Activated CD4-positive, alpha-beta T cell treated with anti-CD3 and anti-CD28 coated beads for 1 hour (primary cell): ENCODE measurements at places on chromosomes 7 and 10.

- no peak for DNase-seq
Observed at GRCh38 chr7:150567871-150568301, 696 bp downstream of the GIMAP4 start.

DNA sequence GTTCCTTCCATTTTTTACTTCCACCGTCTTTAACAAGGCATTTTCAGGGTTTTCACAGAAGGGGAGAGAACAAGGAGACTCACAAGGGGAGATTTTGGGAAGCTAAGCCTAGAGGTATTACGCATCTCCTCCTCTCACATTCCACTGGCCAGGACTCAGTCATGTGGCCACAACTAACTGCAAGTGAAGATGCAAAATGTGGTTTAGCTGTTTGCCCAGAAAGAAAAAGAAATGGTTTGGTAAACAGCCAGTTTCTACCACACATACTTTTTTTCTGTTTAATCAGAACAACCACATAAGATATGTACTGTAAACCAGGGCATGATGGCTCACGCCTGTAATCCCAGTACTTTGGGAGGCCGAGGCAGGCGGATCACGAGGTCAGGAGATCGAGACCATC, 21.4 kb upstream of the HELLS start:
- no peak for DNase-seq

DNA sequence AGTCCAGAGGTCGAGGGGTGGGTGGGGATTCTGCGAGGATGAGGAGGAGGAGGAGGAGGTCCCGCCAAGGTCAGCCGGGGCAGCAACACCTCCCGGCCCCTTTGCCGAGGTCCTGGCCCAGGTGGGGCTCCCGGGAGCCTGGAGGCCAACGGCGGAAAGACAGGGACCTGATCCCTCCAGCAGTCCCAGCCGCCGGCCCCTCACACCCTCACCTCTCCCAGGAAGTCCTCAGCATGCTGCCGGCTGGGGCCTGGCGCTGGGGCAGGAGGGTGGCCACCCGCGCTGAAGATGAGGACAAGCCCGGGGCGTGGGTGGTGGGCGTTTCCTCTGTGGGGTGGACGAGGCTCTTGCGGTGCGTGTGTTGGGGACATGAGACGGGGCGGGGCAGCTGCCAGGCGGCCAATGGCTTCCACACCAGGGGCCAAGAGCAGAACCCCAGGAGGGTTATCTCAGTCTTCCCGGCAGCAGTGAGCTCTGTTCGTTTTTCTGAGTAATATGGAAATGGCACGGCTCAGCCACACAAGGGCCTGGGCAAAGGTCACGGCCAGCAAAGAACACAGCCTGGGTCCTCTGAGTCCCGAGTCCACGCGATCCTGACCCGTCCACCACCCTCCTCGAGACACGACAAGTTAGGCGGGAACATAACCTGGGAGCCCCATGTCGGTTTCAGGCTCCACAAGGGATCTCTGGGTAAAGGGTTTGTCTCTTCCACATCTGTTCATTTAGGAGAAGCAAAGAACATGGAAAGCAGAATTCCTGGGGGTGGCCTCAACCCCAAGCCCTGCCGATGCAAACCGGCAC, 82.9 kb upstream of the PDGFA start:
- DNase-seq, result no peak

DNA sequence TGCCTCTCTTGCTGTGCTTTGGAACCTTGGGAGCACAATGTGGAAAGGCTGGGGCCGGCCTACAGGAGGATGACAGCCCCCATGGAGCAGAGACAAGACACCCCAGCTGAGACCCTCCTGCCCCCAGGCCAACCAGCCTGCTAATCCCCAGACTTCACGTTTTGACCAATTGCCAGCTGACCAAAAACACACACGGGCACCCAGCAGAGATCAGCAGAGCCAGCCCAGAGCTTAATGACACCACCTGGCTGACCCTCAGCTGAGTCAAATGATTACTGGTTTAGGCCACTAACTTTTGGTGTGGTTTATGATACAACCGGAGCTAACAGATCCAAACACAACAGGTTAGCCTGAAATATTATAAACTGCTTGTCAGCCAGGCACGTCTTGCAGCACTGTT, 111.2 kb upstream of the KIF5B start:
- DNase-seq, result no peak

DNA sequence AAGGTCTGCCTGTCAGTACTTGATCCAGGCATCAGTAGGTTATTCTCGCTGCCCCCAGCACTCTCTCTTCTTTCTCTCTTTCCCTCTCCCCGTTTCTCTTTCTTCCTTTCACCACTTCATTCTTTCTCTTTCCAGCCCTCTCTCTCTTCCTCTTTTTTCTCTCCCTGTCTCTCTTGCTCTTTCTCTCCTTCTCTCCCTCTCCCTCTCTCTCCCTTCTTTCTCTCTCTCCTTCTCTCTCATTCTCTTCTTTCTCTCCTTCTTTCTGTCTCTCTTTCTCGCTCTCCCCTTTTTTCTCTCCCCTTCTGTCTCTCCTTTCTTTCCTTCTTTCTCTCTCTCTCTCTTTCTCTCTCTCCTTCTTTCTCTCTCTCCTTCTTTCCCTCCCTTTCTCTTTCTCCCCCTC, 7.5 kb upstream of the DRGX start:
- no peak for DNase-seq

DNA sequence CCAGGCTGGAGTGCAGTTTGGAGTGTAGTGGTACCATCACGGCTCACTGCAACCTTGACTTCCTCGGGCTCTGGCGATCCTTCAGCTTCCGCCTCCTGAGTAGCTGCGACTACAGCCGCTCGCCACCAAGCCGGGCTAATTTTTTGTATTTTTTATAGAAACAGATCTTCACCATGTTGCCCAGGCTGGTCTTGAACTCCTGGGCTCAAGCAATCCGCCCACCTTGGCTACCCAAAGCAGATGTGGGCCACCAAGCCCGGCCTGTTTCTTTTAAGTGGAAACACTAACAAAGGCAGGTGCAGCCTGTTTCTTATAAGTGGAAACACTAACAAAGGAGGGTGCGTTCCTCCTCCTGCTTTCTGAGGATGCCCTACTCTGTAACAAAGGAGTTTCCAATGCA, 18.2 kb downstream of the PRF1 start:
- DNase-seq, result no peak

DNA sequence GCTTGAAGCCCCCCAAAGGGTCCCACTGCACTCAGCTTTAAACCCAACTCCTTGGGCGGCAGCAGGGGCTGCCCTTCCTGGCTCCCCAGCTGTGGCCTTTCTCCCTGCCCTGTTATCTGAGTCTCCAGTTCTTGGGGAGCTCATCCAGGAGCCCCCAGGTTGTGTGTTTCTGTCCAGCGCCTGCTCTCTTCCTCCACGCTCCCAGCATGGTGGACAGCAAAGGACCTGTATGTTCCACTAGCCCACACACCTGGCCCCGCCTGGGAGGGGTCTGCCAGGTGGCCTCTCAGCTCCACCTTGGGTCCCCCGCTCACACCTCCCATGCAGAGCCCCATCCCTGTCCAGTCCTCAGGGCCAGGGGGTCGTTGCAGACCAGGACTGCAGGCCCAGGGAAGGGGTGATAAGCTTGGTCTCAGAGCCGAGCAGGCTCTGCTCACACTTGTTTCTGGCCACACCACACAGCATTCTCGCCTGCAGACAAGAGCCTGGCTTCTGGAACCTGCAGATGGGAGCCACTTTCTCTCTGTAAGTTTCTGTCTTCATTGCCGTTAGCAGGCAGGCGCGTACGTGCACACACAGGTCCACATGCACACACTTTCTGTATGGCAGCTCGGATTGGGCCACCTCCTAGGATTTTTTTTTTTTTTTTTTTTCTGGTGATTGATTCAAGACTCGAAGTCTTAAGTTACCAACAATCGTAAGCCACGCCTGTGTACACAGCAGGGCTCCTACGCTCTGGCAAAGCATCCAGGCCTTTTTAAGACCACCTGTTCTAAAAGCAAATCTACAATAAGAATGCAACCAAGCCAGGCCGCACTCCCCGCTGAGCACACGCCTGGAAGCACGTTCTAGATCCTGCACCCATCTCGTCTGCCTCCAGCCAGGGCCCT, 104.6 kb downstream of the CYTH3 start:
- no peak for DNase-seq

DNA sequence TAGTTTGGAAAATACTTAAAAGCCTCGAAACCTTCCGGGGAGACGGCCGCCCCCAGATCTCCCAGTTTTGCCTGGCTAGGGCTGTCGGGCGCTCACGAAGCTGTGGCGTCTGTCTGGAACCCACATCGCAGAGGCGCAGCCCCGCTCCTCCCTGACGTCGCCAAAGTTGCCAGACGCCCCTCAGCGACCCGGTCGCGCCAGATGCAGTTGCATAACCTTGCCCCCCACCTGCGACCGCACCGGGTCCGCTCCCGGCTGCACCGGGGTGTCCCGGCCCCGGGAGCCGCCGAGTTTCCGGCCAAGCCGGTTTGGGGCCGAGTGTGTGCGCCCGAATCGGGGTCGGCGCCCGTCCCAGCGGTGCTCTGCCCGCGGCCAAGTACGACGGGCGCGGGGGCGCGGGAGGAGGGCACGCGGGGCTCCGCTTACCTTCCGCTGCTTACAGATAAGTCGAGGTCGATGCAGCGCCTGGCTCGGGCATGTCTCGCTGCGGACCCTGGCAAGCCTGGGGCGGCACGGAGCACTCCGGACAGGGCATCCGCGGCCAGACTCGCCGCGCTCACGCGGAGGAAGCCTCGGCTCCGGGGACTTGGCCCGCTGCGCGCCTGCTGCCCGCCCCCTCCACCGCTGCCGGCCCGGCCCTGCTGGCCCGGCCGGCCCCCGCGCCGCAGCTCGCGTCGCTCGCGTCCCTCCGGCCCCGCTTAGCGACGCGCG, 665 bp downstream of the INSYN2A start:
- DNase-seq, result no peak

DNA sequence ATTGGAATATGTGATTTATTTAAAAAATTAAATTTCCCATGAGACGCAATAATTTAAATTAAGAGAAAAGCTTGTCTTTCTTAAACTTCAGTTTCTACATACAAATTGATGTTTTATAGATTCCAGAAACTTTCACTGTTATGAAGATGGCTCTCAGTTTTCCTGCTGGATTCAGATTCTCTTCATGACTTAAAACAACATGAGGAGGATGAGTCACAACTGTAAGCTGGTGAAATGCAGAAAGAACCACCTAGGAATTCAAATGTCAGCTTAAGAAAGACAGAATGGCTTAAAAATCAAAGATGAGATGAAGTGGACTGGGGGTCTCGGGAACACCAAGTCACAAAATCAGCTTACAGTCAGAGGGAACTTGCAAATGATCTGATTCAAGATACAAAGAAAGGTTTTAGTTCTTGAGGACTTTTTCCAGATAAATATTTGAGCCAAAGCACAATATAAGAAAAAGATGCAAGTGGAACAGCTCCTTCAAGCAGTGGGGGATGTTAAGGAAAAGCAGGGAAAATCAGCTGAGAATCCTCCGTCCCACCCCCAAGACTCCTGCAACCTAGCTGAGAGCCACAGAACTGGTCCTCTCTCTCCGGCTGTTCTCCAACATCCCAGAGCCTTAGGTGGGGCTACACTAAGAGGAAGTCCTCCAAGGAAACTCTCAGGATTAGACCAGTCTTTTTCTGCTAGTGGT, 279.8 kb downstream of the KCNMA1 start:
- no peak for DNase-seq

- no peak for DNase-seq
Observed at GRCh38 chr7:103887853-103888602, 101.4 kb downstream of the RELN start.

- DNase-seq, result no peak
Observed at GRCh38 chr7:18175801-18176450, 148.3 kb upstream of the PRPS1L1 start.

DNA sequence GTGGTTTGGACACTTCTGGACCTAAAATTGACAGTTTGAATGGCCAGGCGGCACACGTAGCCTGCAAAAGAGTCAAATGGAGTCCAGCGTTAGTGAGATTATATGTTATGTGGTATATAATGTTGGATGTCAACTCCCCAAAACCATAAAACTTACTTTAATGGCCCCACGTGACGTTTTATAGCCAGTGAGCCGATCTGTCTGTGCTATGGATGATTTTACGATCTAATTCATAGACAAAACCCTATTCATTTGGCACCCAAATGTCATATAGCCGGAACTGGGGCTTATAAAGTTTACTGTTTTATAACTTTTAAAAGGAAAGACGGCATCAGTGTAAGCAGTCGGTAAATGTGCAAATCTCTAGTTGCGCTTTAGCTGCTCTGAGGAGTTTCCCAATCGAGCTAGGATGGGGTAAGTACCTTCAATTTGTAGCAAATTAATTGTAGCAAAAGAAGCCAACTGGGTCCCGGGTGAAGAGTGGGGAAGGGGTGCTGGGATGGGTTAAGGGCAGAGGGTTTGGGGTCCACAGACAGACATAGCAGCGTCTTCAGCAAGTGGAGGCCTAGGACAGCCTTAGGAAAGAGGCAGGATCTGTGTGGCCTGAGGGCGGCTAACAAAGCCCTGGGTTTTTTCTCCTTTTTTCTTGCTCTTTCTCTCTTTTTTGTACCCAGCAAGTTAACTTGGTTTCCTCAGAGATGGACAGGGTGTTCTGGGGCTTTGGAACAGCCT, 3.2 kb downstream of the HOXA5 start:
- no peak for DNase-seq

GRCh38 chr10:14378387-14378960, 47.8 kb upstream of the FRMD4A start:
- DNase-seq, result no peak

- no peak for DNase-seq
Observed at GRCh38 chr10:63464402-63465292, 1.1 kb downstream of the JMJD1C start.

DNA sequence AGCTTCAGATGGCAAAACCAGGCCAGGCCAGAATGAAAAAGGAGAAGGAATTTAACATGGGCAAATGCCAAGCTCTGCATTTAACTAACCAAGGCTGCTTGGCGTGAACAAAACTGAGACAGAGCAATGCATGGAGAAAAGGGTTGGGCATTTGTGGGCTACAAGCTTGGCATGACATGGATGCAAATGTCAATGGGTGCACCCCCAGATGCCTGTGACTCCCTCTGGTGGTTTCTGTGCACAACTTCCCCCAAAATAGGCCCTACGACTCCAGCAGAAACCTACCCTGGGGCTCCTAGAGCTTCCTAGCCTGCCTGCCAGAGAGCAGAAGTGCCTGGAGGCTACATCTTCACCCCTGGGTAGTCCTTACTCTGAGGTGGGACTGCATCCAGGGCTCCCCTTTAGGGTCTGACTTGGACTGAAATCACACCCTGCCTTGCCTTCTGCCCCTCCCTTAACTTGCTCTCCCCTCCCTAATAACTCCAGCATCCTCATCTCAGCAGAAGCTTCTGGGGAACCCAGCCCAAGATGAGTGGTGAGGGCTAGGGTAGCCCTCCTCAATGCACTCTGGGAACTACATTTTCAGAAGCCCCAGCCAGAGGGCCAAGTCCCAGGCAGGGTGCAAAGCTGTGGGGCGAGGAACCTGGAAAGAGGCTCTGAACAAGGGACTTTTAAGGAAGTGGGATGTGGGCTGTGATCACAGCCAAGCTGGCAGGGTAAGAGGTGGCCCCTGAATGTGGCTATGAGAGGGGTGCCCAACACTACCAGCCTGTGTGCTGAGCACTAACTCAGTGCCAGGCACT, 11.3 kb downstream of the GPRIN2 start:
- peak; percentile 5 for DNase-seq

DNA sequence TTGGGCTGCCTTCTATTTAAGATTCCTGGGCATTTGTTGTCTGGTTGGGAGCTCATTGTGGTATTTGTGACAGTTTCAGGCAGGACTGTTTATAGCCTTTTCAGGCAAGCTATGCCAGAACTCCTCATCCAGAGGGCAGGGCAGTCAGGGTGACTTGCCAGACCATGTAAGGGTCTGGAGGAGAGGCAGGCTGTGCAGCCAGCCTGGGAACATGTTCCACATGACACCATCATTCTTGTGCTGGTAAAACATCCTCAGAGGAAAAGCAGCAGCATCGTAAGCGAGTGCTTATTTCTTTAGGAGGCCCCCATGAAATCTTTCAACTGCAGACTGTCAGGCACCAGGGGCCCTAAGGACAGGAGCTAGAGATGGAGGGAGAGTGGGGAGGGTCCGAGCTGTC, 44.0 kb upstream of the SORBS1 start:
- DNase-seq, result no peak
